Effector CD4-positive, alpha-beta T cell (primary cell): ENCODE measurements at places on chromosomes 12 and 14.

DNA sequence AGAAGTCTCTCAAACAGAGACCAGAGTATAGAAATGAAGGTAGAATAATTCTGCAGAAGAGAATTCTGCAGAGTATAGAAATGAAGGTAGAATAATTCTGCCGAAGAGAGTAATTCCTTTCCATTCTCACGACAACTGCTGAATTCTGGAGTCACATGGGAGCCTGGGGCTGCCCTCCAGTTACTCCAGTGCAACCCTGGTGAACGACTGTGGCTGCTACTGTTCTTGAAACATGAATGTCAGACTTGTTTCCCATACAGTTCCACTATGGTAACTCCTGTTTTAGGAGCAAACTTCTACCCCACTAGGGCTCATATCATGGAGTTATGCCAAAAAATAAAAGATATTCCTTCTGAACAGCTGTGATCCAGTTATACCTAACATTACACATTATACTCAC is 164.4 kb downstream of the KICS2 start:
- no peak for DNase-seq

DNA sequence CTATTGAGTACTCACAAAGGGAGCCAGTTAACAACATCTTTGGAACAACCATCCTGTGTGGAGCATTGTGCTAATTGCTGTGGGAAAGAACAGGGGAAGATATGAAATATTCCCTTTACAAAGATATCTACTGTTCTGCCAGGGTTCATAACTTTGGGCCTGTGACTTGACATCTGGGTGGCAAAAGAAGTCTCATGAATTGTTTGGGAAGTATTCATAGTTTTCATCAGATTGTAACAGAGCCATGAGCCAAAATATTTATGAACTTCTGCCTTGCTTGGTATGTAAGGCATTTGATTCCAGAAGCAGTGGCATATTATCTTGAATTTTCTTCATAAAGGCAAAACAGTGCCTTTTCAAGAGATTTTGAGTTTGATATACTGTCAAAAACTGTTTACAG is 816.2 kb downstream of the DIO2 start:
- DNase-seq, result no peak

GRCh38 chr14:23446291-23446851 is 10.9 kb upstream of the MYH7 start:
- DNase-seq, result no peak

DNA sequence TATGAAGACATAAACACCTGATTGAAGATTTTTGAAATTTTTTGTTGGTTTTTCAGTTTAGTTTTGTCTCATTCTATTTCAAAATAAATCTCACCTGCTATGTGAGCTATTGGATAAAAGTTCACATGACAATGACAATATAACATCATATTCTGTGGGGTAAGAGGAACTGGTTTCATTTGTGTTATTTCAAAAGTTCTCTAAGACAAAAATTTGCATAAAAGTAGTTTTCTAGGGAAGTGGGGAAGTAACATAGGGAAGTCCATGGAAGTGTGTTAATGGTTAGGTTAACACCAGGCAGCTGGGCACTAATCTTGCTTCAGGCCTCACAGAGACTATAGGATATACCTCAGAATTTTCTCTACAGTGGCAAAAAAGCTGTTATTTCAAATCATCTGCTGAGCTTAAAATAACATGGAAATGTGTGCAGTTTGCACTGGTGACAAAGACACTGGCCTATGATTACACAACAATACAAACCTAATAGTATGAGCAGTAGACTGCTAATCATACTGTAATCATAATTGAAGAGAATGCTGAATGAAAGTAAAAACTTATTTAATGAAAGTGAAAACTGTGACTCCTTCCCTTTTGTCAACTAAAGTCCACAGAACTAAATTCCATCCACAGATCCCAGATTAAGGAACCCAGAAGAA is 710.6 kb upstream of the TMEM132C start:
- DNase-seq, result no peak

GRCh38 chr14:88310449-88310848 is 12.6 kb downstream of the KCNK10 start:
- no peak for DNase-seq

- DNase-seq, result no peak
These were observed 46.1 kb downstream of the DNAH10 start for GRCh38 chr12:123808167-123808566.

DNA sequence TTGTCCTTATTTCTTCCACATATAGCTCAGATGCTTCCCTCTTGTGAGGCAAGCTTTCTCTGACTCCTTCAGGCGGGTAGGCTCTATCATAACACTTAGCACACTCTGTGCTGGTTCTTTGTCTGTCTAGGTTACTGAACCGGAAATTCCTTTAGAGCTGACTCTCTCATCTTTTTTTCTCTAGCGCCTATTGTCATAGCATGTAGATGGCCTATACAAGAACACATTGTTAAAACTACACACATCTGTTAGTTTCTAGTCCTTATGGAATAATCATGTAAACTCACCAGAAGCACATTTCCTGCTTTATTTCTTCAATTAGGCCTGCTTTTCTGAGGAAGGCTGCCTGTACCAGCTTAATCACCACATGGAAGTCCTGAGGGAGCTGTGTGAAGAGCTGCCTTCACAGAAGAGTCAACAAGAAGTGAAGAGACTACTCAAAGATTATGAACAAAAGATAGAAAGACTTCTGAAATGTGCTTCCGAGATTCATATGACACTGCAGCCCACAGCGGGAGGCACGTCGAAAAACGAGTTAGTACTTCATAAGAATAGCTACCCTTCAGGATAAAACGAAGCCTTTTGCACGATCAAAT is 143.9 kb downstream of the SYNE2 start:
- no peak for DNase-seq

DNA sequence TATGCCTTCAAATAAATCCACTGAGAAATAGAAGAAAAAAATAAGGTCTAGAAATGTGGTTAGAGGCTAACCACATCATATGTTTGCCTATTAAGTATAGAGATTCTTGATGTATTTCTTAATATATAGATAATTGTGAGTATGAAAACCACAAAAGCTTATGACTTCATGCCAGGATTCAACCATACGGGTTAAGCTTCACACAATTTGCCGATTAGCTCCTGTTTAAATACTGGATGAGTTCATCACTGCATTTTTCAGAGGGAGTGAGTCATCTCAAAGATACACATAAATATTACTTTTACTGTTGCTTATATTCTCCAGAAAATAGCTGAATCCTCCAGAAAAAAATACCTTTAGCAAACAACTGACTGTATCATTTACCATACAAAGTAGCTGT is 79.6 kb downstream of the RPL10L start:
- DNase-seq, result no peak

DNA sequence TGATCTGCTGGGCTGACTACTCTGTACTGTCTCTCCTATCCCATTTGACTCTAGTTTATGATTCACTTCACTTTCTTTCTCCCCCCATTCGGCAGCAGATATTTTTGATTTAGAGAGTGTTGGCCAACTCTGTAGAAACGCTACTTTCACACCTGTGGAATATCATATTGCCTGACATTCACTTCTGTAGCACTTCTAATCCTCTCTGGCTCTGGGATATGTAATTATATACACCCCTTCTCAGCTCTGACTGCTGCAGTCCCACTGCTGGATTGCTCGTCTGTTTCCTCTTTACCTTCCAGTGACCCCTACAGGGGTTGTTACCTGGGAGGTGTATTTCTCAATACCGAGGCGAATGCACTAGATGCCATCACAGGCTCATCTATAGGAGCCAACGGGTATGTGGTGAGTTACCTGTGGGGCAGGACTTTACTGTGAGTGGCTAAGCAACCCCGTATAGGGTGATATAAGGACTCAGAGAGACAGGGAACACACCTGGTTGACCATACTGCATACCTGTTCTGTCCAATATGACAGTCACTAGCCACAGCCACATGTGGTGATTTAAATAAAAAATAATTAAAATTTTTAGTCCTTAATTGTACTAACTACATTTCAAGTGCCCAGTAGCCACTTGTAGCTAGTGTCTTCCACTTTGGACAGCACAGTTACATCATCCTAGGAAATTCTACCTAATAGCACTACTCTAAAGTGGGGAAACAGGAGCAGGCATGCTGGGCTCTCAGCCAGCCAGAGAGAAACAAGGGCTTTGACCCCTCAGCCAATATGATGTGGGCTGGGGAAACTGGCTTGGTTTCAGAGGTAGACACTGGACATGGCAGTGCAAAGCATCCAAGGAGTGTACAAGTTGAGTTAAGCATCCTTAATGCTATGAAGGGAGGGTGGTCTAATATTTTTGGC is 95.0 kb downstream of the C12orf75 start:
- no peak for DNase-seq

- no peak for DNase-seq
These were observed 550.8 kb upstream of the TMEM132C start for GRCh38 chr12:127716166-127716565.

- no peak for DNase-seq
These were observed 35.2 kb downstream of the BRMS1L start for GRCh38 chr14:35861204-35861868.

DNA sequence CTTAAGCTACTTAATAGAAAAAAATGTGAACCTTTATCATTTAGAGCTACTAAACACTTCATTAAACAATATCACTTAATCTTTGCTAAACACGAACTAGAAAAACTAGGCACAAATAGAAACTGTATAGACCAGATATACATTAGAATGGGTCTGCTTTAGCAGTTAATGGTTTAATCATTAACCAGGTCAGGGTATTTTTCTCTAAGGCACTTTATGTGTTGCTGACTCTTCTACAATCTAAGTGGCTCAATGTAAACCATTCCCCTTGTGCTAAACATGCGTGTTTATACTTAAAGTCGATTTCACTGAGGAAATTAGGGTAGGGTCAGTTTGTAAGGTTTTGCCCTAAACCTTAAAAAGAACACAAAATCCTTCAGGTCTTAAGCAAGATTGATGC is 29.7 kb downstream of the TMCC3 start:
- no peak for DNase-seq

DNA sequence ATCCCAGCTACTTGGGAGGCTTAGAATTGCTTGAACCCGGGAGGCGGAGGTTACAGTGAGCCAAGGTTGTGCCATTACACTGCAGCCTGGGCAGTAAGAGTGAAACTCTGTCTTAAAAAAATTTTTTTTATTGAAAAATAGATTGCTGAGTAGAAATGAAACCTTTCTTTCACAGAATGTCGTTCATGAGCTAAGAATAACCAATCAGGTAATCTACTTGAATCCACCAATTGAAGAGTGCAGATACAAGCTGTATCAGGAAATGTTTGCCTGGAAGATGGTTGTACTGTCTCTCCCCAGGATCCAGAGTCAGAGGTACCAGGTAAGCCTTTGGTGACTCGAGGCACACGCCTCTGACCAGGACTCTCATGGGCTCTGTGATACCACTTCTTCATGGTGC is 27.0 kb downstream of the DYNC1H1 start:
- DNase-seq, result no peak

DNA sequence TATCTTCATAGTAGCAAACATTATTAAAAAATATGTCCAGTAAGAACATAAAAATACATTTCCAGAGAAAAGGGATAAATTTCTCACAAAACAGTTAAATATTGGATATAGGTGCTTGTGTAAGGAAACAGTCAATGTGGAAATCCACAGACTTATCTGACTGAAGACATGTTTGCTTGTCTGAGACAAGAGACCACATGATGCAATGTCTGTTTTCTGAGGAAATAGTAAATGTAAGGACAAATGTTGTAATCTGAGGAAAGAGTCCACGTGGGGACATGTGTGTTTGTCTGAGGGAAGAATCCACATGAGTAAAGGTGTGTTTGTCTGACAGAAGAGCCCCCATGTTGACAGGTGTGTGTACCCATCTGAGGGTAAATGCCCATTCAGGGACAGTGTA is 1093.2 kb downstream of the TMEM121 start:
- no peak for DNase-seq

DNA sequence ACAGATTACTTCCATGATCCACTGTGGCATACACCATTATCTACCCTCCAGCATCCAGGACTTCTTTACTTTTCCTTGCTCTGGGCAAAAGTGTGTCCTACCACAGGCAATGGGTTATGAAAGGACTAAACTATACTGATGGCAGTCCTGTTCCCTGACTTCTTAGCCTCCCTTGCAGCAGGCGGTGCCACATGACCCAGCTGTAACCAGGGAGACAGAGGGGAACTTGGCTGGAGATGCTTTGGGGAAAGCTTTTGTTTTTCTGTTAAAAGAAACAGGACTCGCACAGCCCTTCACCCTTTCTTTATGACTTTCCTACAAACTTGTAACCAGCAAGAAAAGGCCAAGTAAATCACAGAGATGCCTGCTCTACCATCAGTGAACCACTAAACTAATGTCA is 394.4 kb downstream of the PCNX1 start:
- no peak for DNase-seq

GRCh38 chr12:94623161-94623920 is 27.0 kb downstream of the TMCC3 start:
- no peak for DNase-seq
